Activated naive CD4-positive, alpha-beta T cell treated with anti-CD3 and anti-CD28 coated beads, Interleukin-2, amount 10 ng/mL, durations not matched to agents 7 days and 5 days (primary cell): ENCODE measurements at places on chromosomes 4 and X.

- no peaks in the 10 kb centered on the region for H3K27me3 ChIP-seq
- no peak for DNase-seq
- peaks cover 9% of the 10 kb centered on the region for H3K4me1 ChIP-seq
- peak overlapping the region; percentile 46 for H3K27ac ChIP-seq
- no peak overlapping the region for H3K4me3 ChIP-seq
- H3K36me3 ChIP-seq: no peaks in the 10 kb centered on the region
Observed at GRCh38 chr4:79603681-79604080, 195.7 kb upstream of the GK2 start.

DNA sequence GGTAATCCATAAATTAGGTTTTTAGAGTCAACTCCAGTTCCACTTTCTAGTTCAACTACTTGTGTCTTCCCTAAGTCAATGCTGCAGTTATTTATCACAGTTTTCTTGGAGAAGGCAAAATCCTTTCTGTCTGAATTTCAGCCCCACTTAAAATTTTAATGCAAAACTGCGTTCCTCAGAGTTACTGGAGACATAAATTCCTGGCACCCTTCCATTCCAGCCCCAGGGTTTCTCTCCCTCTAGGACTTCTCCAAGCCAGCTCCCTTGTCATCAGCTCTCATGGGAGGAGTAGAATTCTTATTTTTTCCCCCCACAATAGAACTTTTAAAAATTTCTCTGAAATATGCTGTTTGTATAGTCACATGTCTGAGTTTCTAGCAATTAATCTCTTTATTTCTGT is 50.6 kb upstream of the PHOX2B start:
- DNase-seq: no peak
- no peaks in the 10 kb centered on the region for H3K27me3 ChIP-seq
- no peak overlapping the region for H3K27ac ChIP-seq
- H3K36me3 ChIP-seq: no peaks in the 10 kb centered on the region
- no peaks in the 10 kb centered on the region for H3K4me1 ChIP-seq

DNA sequence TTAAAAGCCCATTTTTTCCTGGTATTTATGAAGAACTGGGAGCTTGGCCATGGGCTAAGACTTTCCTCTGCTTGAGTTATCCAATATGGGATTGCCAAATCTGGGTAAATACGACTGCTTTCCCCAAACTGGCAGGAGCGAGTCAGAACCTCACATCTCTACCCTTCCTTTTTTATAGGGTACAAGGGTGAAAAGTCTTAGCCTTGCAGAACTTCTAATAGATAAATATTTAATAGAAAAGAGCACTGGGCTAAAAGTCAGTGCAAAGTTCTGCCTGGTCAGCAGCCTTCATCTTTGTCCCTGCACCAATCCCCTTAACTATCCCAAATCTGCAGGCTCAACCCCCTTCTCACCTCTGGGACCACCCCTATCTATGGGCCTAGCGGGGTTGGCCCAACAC is 61.6 kb upstream of the ACSL1 start:
- no peak overlapping the region for H3K4me3 ChIP-seq
- H3K27me3 ChIP-seq: peaks cover 12% of the 10 kb centered on the region
- no peaks in the 10 kb centered on the region for H3K36me3 ChIP-seq
- peaks cover 2% of the 10 kb centered on the region for H3K4me1 ChIP-seq
- H3K27ac ChIP-seq: no peak overlapping the region

DNA sequence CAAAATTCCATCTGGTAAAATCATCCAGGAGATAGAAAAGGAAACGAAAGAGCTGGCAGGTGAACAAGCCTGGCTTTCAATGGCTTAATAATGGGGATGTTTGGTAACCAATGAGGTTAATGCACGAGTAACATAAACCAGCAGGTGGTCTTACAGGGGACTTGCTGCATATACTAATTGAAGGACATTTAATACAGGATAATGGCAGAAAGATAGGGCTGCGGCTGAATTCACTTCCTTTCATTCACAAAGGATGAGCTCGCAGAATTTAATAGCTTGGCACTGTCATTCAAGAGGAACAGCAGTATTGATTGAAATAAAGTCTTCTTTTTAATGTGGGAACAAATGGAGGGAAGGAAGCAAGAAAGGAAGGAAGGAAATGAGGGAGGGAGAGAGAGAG is 156.3 kb upstream of the RAI2 start:
- no peaks in the 10 kb centered on the region for H3K4me1 ChIP-seq
- no peak overlapping the region for H3K27ac ChIP-seq
- H3K4me3 ChIP-seq: no peak overlapping the region

- no peak overlapping the region for H3K4me3 ChIP-seq
- peaks cover 6% of the 10 kb centered on the region for H3K36me3 ChIP-seq
- no peak for DNase-seq
- H3K4me1 ChIP-seq: peaks cover 2% of the 10 kb centered on the region
Observed at GRCh38 chr4:119493886-119494285, 134.7 kb downstream of the PDE5A start.

DNA sequence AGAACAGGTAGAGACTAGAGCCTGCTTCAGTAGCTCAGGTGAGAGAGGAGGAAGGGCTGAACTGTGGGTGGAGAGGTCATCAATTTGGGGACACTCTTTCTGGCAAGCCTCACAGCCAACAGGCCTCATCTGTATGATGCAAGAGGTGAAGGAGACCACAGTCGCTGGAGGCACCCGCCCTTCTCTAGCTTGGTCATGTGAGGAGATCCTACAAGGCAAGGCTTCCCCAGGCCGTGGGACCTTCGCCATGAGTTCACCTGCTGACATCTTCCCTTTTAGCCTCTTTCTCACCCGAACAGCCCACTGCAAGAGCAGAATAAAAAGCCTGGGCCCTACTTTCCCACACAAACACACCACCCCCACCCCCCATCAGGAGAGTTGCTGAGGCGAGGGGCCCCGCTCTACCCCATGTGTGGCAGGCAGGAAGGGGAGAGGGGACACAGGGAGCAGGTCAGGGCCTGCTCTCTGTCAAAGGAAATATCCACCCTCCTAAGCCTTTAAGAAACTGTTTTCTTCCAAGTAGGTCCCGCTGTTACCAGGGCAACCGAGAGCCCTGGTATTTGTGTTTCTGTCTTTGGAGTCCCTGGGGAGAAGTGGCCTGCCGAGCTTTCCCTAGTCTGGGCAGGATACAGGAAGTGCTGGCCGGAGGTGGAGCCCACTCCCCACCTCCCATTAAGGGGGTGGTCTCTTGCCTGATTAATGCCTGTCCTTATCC is 8.1 kb downstream of the RTL5 start:
- peaks cover 66% of the 10 kb centered on the region for H3K27me3 ChIP-seq
- no peak overlapping the region for H3K27ac ChIP-seq
- no peak overlapping the region for H3K4me3 ChIP-seq
- DNase-seq: no peak
- H3K36me3 ChIP-seq: no peaks in the 10 kb centered on the region

DNA sequence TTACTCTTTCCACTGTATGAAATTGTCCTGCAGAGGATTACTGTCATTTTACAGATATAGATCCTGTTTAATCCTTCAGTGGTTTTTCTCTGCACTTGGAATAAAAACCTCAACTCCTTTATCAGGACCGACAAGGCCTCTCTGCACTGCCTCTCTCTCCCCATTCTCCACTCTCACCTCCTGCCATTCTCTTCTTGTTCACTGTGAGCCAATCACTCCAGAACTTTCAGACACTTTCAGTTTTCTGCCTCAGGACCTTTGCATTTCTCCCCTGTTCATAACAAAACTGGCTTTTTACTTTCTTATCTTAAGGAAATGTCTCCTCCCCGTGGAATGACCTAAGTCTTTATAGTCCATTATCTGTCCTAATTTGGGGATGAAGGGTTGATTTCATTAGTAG is 137.3 kb downstream of the ELOVL6 start:
- H3K4me3 ChIP-seq: no peak overlapping the region
- H3K4me1 ChIP-seq: peaks cover 36% of the 10 kb centered on the region
- H3K27ac ChIP-seq: no peak overlapping the region
- H3K27me3 ChIP-seq: no peaks in the 10 kb centered on the region
- H3K36me3 ChIP-seq: peaks cover 5% of the 10 kb centered on the region
- DNase-seq: no peak

GRCh38 chrX:54711735-54712134 is 86.3 kb downstream of the ITIH6 start:
- H3K27me3 ChIP-seq: peaks cover 7% of the 10 kb centered on the region
- H3K4me1 ChIP-seq: no peaks in the 10 kb centered on the region
- H3K4me3 ChIP-seq: no peak overlapping the region
- no peaks in the 10 kb centered on the region for H3K36me3 ChIP-seq
- DNase-seq: no peak

DNA sequence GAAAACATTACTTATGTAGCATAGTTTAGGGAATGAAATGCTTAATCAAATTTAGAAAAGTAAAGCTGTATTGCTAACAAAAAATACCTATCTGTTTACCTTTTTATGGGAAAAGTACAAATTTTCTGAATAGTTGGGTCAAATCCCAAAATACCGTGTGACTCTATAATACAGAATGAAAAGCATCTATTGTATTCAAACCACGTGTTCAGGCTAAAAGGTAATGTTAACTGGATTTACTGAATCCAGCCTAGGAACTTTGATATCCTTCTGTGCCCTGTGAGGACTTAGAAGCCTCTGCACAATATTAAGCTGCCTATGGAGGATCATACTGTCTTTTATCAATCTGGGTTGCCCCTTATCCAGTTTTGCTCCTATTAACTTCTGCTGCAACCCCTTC is 36.3 kb upstream of the AGA start:
- H3K27me3 ChIP-seq: no peaks in the 10 kb centered on the region
- H3K36me3 ChIP-seq: no peaks in the 10 kb centered on the region
- DNase-seq: no peak
- H3K4me3 ChIP-seq: no peak overlapping the region

GRCh38 chrX:52574416-52575275 is 57.8 kb upstream of the XAGE1B start:
- DNase-seq: peak; percentile 34
- H3K4me3 ChIP-seq: no peak overlapping the region

DNA sequence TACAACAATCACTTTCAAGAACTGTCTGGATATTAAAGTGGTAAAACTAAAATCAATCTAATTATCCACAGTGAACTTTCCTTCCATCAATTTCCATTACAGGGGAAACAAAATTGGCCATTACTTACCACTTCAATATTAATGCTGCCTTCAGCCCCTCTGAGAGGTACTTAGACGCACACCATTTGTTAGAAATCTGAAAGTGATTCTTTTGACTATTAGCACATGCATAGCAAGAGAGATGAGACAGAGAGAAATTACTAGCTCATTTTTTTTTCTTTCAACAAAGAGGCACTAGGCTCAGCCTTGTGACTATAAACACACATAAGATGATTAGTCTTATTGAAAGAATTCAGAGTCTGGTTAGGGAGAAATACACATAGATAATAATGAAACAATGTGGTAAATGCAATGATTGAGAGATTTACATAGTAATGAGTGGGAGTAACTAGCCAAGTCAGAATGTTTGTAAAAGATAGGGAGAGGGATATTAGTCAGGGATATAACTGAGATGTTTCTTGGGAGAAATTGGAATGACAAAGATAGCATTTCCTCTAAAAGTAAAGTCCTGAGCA is 93.3 kb downstream of the YIPF7 start:
- H3K27ac ChIP-seq: no peak overlapping the region
- no peak overlapping the region for H3K4me3 ChIP-seq
- no peak for DNase-seq

DNA sequence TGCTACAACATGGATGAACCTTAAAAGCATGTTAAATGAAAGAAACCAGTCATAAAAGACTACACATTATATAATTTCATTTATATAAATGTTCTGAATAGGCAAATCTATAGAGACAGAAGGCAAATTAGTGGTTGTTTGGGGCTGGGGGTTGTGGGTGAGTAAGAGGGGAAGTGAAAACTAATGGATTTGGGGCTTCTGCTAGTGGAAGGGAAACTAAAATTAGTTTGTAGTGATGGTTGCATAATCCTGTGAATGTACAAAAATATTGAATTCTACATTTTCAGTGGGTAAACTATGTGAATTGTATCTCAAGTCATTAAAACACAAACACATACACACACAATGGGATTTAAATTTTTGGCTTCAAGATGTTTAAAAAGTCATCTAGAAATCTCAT is 25.4 kb upstream of the LIMCH1 start:
- H3K4me1 ChIP-seq: no peaks in the 10 kb centered on the region
- H3K27me3 ChIP-seq: no peaks in the 10 kb centered on the region
- H3K36me3 ChIP-seq: no peaks in the 10 kb centered on the region
- H3K27ac ChIP-seq: no peak overlapping the region
- DNase-seq: no peak
- H3K4me3 ChIP-seq: no peak overlapping the region

- H3K27me3 ChIP-seq: no peaks in the 10 kb centered on the region
- no peak overlapping the region for H3K4me3 ChIP-seq
- DNase-seq: no peak
- H3K4me1 ChIP-seq: no peaks in the 10 kb centered on the region
- H3K36me3 ChIP-seq: no peaks in the 10 kb centered on the region
Observed at GRCh38 chrX:11352296-11352741, 59.1 kb downstream of the AMELX start.

DNA sequence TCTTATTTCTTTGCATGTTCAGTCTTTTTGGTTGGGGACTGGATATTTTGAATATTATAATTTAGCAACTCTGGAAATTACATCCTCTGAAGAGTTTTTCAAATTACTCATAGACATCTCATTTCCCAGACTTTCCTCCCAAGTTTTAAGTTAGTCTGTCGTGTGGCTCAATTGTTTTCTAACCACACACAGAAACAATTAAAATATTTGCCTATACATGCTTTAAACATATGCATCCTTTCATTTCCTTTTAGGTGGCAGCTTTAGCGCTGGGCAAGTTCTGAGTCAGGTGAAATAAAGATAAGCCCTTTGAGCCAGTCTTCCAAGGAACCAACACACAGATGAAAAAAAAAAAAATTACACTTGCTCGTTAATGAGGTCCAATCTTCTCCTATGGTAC is 307.0 kb upstream of the SPOCK3 start:
- no peak overlapping the region for H3K27ac ChIP-seq
- no peaks in the 10 kb centered on the region for H3K4me1 ChIP-seq
- DNase-seq: no peak
- H3K4me3 ChIP-seq: no peak overlapping the region
- no peaks in the 10 kb centered on the region for H3K27me3 ChIP-seq
- H3K36me3 ChIP-seq: no peaks in the 10 kb centered on the region

DNA sequence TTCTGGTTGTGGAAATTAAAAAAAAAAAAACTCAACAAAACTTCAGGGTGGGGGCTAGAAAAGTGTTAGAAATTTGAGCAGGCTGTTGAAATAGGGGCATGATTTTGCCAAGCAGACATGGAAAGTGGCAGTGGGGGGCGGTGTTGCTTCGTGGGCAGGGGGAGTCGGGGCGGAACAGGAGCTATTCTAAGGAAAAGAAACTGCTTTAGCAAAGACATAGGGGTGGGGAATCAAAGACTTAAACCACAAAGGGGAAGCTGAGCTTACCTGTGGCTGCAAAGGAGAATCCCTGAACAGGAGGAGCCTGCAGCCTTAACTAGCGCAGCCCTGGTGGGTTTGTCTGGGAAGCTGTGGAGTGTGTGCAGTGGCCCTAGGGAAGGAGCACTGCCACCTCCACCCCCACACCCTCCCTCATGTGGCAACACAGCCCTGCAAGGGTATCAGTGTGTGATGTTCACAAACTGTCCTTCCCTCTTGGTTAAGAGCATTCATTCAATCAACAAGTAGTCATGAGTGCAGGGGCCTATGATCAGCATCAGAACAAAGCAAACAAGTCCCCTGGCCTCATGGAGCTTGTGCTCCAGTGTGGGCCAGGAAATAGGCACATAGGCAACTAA is 20.5 kb downstream of the SEL1L3 start:
- peak; percentile 76 for DNase-seq
- peaks cover 28% of the 10 kb centered on the region for H3K36me3 ChIP-seq
- H3K4me1 ChIP-seq: peaks cover 45% of the 10 kb centered on the region
- H3K27me3 ChIP-seq: no peaks in the 10 kb centered on the region

GRCh38 chr4:89765966-89766365 is 71.0 kb downstream of the SNCA start:
- no peaks in the 10 kb centered on the region for H3K36me3 ChIP-seq
- no peaks in the 10 kb centered on the region for H3K27me3 ChIP-seq
- no peak overlapping the region for H3K27ac ChIP-seq
- no peaks in the 10 kb centered on the region for H3K4me1 ChIP-seq

- DNase-seq: no peak
- peaks cover 13% of the 10 kb centered on the region for H3K27me3 ChIP-seq
- no peaks in the 10 kb centered on the region for H3K4me1 ChIP-seq
- H3K4me3 ChIP-seq: no peak overlapping the region
Observed at GRCh38 chr4:168618577-168619265, 121.9 kb downstream of the PALLD start.
